Globus pallidus (tissue), 1 donor: ENCODE measurements at places on chromosomes 3 and 15.

GRCh38 chr15:37007301-37007700, 93.0 kb downstream of the MEIS2 start:
- DNase-seq = no peak

GRCh38 chr3:195035345-195036202, 235.4 kb downstream of the XXYLT1 start:
- no peak for DNase-seq

GRCh38 chr3:166957121-166957520, 423.0 kb downstream of the ZBBX start:
- DNase-seq = no peak

DNA sequence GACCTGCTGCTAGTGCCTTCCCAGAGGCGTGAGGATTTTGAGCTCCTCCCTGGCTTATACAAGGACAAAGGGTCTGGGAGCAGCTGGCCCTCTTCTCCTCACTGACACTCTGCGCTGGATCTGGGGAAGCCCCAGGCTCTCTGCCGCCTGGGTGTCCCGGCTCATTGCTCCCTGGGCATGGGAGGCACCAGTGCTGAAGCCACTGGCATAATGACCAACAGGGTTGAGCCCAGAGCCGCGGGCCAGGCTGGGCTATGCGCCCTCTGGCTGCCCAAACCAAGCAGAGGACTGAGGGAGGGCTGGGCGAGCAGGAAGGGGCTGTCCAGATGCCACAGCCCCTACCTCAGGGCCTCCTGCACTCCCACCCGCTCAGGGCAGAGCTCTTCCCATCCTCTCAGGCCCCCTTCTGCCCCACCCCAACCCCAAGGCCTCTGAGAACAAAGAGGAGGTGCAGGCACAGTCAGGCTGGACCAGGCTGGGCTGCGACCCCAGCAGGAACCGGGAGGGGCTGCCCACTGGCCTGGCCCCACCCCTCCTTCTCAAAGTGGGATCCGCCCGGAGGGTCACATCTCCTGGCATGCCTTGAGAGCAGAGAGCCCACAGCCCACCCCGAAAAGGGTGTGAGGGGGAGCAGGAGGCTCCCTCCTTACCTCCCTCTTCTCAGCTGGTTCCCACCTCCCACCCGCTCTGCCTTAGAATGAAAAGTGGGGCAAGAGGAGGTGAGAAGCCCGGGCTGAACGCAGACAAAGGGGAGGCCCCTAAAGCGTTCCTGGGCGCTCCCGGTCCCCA, 1.6 kb downstream of the LINGO1 start:
- peak; percentile 83 for DNase-seq

- peak; percentile 64 for DNase-seq
Observed at GRCh38 chr3:134601539-134602439, 49.0 kb downstream of the KY start.

DNA sequence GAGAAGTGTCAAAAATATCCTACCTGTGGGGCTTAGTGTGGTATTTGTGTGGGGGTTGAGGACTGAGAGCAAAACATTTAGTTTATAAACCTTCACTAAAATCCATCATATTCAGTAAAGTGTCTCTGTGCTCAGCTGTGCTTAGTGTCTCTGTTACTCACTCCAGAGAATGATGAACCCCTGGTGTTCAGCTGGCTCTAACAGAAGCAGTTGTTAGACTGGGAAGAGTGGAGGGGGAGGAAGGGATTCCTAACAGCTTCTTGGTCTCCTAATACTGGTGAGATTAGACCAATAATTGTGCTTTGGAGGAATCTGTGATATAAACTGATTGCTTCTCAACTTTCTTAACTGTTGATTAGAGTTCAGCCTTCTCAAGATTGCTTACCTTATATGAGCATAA, 1123.5 kb downstream of the ROBO2 start:
- DNase-seq = no peak
